ENCODE measurements at places on chromosomes 7 and 10.

DNA sequence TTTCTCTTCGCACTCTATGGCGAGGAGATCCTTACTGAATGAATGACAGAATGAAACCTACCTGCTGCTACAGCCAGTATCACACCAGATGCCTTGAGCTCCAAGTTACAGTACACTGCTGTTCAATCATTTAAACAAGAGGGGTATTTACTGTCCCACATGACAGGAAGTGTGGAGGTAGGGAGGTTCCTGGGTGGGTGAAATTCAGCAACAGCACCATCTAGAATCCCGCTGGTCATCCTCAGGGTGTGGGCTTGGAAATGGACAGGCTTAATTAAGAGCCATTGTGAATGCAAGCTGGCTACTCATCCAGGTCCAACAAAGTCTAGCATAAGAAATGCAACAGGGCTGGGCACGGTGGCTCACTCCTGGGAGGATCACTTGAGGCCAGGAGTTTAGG is 14.7 kb downstream of the CYTH3 start:
- DNase-seq, result no peak

GRCh38 chr7:115125750-115126149 is 203.9 kb downstream of the MDFIC start:
- no peak for DNase-seq

DNA sequence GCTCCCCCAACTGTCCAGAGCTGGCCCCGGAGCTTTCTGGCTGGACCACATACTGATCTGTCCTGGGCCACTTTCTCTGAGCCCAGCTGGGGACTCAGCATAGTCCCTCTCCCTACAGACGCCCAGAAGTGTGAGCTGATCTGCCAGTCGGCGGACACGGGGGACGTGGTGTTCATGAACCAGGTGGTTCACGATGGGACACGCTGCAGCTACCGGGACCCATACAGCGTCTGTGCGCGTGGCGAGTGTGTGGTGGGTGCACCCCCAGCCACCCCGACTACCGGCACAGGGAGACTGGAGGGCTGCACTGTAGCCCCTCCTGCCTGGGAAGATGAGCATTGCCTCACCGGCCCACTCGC is 41.8 kb downstream of the TBATA start:
- DNase-seq, result no peak

GRCh38 chr10:12945690-12946359 is 55.7 kb downstream of the CCDC3 start:
- DNase-seq, result no peak

GRCh38 chr10:117418121-117418520 is 42.9 kb upstream of the PDZD8 start:
- no peak for DNase-seq

DNA sequence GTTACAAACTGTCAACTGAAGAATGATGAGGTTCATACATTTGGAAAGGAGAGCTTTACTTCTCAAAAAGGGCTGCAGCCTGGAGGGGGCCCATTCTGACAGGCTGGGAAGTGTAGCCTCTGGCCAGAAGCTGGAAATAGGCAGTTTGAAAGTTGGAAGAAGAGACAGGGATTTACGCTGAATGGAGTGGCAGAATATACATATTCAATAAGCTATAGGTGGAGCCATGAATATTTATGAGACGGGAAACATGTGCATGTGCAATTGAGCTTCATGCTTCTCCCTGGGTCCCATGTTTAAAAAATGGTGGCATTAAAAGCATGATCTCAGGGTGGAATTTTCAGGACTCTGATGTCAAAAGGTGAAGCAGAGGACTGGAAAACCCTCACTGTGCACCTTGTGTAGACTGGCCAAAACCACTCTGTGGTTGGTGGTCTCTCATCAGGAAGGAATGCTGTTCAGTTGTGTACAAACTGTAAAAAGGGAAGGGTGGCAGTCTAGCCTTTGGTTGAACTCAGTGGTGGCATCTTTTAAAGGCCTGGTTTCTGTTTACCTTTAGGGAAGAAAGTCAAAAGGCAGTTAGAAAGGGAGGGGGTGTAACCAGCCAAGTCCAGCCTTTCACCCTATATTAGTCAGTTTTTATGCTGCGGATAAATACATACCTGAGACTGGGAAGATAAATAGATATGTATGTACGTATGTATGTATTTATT is 7.2 kb upstream of the ACTR3B start:
- no peak for DNase-seq

DNA sequence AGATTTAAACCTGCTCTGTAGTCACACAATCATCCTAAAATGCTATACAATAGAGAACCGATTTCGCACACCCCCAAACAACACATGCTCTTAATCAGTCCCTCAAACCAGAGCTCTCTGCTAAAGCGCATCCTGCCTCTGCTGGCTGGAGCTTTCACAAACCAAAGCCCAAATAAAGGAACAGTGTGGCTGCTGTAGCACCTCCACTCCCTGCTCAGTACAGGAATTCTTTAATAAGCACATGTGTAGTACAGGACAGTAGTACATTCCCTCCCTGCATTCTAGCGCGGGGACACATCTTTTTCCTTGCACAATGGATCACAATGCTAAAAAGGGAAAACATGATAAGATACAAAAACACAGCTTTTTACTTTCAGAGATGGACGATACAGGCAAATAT is 684.6 kb downstream of the MAGI2 start:
- DNase-seq, result no peak

All from amniotic stem cell (primary cell).